ENCODE measurements at places on chromosomes 11 and 22.

GRCh38 chr11:11545285-11546275, 76.2 kb downstream of the GALNT18 start:
- no peak overlapping the region for H3K27ac ChIP-seq
- no peak for DNase-seq
- H3K4me1 ChIP-seq, result no peaks in the 10 kb centered on the region
- no peaks in the 10 kb centered on the region for H3K36me3 ChIP-seq
- no peak overlapping the region for H3K4me3 ChIP-seq

GRCh38 chr11:90355200-90355599, 132.4 kb upstream of the CHORDC1 start:
- no peak overlapping the region for H3K27ac ChIP-seq
- DNase-seq, result no peak
- H3K4me3 ChIP-seq, result no peak overlapping the region

- no peaks in the 10 kb centered on the region for H3K36me3 ChIP-seq
- no peak for DNase-seq
- H3K4me1 ChIP-seq, result peaks cover 67% of the 10 kb centered on the region
- no peak overlapping the region for H3K27ac ChIP-seq
- H3K4me3 ChIP-seq, result no peak overlapping the region
- H3K27me3 ChIP-seq, result peaks cover 5% of the 10 kb centered on the region
Observed at GRCh38 chr11:75477614-75477935, 44.6 kb upstream of the KLHL35 start.

DNA sequence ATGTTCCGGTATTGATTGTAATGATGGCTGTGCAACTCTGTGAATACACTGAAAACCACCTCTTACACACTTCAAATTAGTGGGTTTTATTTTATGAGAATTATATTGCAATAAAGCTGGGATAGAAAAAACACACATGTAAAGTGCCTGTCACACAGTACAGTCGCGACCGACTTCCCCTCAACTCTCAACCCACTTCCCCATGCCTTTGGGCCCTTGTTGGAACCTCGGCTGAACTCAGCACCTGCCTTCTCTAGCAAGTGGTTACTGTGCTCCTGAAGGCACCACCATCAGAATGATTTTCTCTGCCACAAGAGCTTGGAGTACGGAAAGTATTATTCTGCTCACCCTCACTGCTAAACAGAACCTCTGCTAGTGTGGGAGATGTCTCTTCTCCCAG, 13.5 kb downstream of the KCNJ1 start:
- peaks cover 43% of the 10 kb centered on the region for H3K27me3 ChIP-seq
- DNase-seq, result no peak
- H3K27ac ChIP-seq, result no peak overlapping the region
- H3K36me3 ChIP-seq, result no peaks in the 10 kb centered on the region
- no peak overlapping the region for H3K4me3 ChIP-seq

DNA sequence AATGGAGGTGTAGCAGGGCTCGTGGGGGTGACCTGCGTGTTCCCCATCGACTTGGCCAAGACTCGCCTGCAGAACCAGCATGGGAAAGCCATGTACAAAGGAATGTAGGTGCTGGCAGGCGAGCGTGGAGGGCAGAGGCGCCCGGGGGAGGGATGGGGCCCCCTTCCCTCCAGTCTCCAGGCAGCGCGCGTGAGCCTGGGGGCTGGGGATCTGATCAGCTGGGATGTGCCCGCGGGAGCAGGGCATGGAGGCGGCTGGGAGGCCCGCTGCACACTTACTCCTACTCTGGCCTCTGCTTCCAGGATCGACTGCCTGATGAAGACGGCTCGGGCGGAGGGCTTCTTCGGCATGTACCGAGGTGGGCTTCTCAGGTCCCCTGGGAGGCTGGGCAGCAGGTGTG, 17.8 kb downstream of the SLC25A18 start:
- no peak for DNase-seq
- no peaks in the 10 kb centered on the region for H3K4me1 ChIP-seq
- no peak overlapping the region for H3K4me3 ChIP-seq
- H3K27ac ChIP-seq, result no peak overlapping the region

DNA sequence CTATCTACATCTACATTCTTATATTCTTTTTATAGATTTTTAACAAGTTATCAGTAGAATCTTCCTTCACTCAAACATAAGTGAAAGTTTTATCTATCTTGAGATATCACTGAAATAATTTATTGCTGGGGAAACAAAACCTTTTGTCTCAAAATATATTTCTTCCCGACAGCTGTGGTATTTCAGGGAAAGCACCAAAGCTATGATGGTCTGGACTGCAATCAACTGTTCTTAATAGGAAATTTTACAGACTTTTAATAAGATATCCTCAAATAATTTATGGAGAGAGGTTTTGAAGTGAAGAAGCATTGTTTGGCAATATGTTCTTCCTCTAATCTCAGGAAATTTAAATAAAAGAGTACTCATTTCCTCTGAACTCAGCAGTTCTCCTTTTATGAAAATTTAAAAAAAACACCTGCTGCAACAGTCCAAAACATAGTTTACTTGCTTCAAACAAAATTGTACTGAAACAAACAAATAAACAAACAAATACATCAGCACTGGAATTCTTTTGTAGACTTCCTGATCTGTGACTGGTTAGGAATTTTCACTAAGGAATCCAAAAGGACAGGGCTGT, 33.9 kb upstream of the EIF3M start:
- H3K4me3 ChIP-seq, result no peak overlapping the region
- no peak overlapping the region for H3K27ac ChIP-seq
- no peak for DNase-seq
- H3K36me3 ChIP-seq, result peaks cover 6% of the 10 kb centered on the region
- H3K4me1 ChIP-seq, result peaks cover 36% of the 10 kb centered on the region

- H3K4me3 ChIP-seq, result no peak overlapping the region
- H3K27ac ChIP-seq, result no peak overlapping the region
- no peaks in the 10 kb centered on the region for H3K36me3 ChIP-seq
Observed at GRCh38 chr22:19888131-19888746, 33.6 kb upstream of the GNB1L start.
